ENCODE measurements at places on chromosomes 16 and 17.

GRCh38 chr16:81905277-81905676 lies 106.0 kb downstream of the SDR42E1 start:
- DNase-seq = no peak

- DNase-seq = no peak
Observed at GRCh38 chr17:69818467-69818866, 256.6 kb upstream of the KCNJ16 start.

GRCh38 chr17:42937712-42938596 lies 26.3 kb downstream of the AARSD1 start:
- peak; percentile 12 for DNase-seq

- DNase-seq = no peak
Observed at GRCh38 chr17:54795046-54795445, 105.6 kb upstream of the TOM1L1 start.

DNA sequence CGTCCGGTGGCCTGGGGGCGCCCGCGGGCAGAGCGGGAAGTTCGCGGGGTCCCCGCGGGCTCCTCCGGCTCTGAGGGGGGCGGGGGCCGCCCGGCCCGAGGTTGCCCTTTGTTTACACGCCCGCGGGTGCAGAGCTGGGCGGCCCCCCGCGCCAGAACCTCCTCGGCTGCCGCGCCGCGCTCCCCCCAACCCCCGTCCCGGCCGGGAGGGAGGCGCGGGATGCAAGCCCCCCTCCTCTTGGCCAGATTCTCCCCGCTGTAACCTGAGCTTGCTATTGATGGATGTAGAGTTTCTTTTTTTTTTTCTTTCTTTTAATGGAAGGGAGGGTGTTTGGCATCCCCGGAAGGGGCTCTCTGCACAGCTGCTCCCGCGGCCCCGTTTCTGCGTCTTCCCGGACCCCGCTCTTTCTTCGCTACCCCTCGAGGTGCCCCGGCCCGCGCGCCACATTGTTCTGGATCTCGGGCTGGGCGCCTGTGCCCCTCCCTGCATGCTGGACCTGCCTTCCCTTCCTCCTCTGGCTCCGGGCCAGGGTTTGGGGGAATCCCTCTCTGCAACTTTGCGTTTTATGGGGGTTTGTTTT lies 646 bp downstream of the CBX2 start:
- no peak for DNase-seq

DNA sequence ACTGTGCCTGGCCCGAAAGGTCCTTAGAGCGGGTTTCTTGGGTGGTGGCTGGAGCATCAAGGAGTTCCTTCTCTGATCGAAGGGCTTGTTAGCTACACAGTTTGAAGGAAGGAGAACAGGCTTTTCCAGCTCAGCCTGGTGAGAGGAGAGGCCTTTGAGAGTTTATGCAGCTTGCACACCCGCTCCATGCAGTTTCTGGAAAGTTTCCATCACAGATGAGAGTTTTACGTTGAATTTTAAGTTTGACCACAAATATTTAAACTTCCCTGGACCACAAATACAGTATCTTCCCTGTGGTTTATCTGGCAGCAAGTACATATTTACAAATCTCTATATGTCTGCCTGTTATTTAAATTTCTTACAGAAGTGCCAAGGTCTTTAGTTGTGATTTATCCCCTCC lies 56.8 kb downstream of the HIC1 start:
- DNase-seq = no peak

DNA sequence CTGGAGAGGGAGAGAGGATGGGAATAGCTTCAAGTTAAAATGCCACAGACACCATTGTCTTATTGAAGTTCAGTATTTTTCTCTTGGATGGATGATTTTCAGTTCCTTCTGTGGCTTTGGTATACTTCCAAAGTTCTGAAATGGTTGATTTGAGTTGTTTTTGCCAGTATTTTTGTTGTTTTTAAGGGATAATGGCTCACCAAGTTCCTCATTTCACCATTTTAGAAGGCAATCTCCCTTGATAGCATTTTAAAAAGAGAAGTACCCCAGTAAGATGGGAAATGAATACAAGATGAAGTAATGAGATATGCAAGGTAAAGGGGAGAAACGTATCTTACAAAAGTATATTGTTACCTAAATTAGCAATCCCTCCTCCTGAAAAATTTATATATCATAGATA lies 18.5 kb upstream of the SPDYE4 start:
- no peak for DNase-seq

- DNase-seq = no peak
Observed at GRCh38 chr17:76092526-76093413, 10.8 kb downstream of the EXOC7 start.

GRCh38 chr16:27529962-27530361 lies 19.8 kb downstream of the GTF3C1 start:
- DNase-seq = no peak

DNA sequence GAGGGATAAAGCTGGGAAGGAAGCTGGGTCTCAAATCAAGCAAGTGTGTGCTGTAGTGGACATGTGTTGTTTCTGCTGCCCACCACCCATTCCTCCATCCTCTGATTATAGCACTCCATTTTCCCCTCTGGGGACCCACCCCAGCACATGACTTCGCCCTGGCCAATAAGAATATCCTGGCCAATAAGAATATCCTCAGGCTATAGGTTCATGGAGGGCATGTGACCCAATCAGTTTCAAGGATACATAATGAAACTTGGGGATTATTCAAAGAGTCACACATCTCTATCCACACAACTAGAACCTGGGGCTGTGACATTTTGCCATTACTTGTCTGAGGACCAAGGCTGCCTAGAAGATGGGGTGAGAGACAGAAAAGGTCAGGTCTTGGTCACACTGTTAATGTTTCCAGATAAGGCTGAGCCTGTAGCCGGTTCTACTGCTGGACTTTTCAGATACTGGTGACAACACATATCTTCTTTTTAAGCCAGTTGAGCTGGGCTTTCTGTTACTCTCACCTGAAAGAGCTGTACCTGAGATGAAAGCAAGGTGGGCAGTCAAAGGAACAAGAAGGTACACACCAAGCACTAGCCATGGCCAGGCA lies 33.7 kb downstream of the MYO18A start:
- no peak for DNase-seq

- peak; percentile 86 for DNase-seq
Observed at GRCh38 chr17:49407981-49408501, 6.6 kb downstream of the PHB1 start.

Data from stimulated activated CD4-positive, alpha-beta T cell treated with anti-CD3 and anti-CD28 coated beads, Interleukin-4, amount 100 ng/mL, for 24 hours (primary cell).